Substantia nigra (tissue), 51 donors: ENCODE measurements at places on chromosomes 1 and 21.

GRCh38 chr1:167056529-167057231, 33.5 kb downstream of the GPA33 start:
- DNase-seq: no peak

- DNase-seq: no peak
These were observed 99.2 kb upstream of the B3GALT2 start for GRCh38 chr1:193285641-193286040.

DNA sequence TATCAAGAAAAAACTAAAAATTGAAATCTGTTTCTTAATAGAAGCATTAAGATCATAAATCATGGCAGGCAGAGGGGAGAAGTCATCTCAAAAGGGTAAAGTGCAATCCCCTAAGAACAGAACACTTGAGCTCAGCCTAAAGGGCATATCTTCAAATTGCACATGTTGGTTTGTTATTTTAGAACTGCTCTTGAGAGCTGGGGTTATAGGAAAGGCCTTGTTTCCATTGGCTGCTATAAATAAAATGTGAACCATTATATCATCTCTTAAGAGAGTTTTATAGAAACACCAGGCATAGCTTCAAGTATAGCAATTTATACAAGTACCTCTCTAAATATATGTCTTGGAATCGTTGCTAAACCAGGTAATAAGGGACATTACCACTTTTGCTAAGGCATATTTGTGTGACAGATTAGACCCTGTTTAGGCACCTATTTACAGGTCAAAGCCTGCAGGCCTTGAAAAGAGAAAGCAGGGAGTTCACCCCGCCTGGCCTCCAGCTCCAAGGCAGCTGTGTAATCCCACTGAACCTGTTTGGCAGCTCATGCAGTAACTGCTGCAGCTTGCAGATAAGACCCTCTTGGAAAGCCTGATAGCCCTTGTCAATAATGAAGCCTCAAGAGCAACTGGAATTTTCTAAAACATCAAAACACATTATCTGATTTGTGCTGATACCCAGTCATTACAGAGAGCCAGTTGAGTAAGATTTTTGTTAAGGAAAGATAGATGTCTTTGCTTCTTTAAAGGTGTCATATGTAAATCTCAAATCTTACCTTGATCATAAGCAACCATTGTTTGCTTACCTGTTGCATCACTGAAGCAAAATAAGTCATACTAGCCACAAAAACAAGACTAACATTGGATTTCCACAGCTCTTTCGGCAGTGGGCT, 24.2 kb upstream of the SYDE2 start:
- no peak for DNase-seq

GRCh38 chr1:45394342-45394741, 54.1 kb upstream of the MUTYH start:
- no peak for DNase-seq

GRCh38 chr21:34969423-34970166, 79.5 kb downstream of the RUNX1 start:
- DNase-seq: no peak

GRCh38 chr1:107541412-107541811, 400.6 kb downstream of the NTNG1 start:
- DNase-seq: no peak

DNA sequence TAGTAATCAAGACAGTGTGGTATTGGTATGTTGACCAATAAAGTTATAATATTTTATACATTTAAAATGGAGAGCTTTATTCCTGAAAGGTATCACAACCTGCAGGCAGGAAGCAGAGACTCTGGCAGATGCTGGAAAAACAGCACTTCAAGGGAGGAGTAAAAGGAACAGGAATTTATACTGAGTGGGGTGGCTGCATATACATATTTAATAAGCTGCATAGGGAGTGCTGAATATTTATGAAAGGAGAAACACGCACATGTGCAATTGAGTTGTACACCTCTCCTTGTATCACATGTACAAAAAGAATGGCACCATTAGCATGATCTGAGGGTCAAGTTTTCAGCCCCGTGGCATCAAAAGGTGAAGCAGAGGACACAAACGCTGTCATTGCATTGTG, 104.9 kb upstream of the PAXBP1 start:
- DNase-seq: no peak

GRCh38 chr21:43775795-43776430, at the start of gene CSTB:
TSS of gene CSTB (minus strand) at chr21:43776308. CDS start at chr21:43776269, 39 bp downstream.
- peak; percentile 87 for DNase-seq

DNA sequence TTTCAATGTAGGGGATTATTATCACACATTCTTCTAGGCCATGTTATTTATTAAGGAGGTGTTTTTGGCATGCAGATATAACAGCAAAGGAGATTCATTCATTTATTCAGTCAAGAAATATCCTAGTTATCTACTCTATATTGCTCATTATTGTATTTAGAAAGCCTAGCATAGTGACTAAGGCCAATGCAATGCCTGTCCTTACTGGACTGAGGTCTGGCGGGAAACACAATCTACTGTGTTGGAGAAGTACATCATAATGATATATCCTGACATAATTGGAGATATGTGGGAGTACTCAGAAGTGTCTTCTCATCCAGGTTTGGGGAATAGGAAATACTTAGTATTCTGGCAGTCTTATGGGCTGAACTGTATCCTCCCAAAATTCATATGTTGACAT, 421.5 kb upstream of the USP24 start:
- no peak for DNase-seq

DNA sequence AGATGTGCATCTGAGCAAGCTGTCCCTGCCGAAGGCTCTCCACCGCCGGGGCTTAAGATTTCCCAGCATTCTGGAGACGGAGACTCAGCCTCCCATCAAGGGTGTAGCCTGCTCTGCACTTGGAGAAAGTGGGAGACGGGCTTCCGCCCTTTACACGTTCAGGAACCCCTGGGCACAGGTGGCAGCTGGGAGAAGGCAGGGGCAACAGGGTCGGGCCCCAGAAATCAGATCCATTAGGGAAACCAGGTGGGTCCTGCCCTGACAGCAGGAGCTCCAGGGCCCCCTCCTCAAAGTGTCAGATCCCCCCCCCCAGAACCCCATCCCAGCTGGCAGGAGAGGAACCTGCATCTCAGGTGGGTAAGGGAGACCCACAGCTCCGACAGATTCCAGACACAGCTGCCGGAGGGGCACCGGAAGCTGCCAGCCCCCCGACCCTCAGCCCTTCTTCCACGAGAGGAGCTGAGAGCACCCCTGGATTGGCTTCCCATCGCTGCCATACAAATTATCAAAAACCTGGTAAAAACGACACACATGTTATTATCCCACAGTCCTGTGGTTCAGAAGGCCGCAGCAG, 236.6 kb downstream of the NPHP4 start:
- DNase-seq: no peak

GRCh38 chr1:164155347-164155746, 403.6 kb upstream of the PBX1 start:
- DNase-seq: no peak

- DNase-seq: no peak
These were observed 194.6 kb downstream of the NRIP1 start for GRCh38 chr21:14869984-14870852.

GRCh38 chr1:221063651-221064050, 184.4 kb downstream of the HLX start:
- DNase-seq: no peak

GRCh38 chr1:6259491-6260362, 1.2 kb downstream of the GPR153 start:
- no peak for DNase-seq

GRCh38 chr1:179038528-179039281, 13.0 kb downstream of the FAM20B start:
- DNase-seq: no peak

DNA sequence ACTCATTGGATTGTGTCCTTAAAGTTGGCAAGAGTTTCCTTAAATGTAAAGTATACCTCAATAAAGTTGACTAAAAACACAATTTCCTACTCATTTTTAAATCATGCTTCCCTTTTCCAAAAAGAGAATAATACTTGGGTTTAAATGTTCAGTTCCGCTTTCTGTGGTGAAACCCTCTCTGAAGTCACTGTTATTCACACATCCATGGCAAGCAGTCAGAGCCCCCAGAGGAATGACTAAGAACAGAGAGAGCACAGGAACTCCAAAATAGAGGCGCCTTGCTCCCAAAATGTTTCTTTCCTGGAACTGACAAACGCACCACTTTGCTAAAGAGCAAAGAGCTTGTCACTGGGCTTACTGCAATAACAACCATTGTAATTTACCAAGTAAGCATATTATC, 142.5 kb downstream of the TIAM1 start:
- no peak for DNase-seq

- DNase-seq: no peak
These were observed 569 bp upstream of the DAB1 start for GRCh38 chr1:57424231-57425027.

- no peak for DNase-seq
These were observed 41.5 kb downstream of the KIAA1614 start for GRCh38 chr1:180954005-180954800.

GRCh38 chr1:34188418-34188817, 11.7 kb downstream of the C1orf94 start:
- no peak for DNase-seq

- no peak for DNase-seq
These were observed 318.1 kb downstream of the KCNH1 start for GRCh38 chr1:210815641-210816550.

DNA sequence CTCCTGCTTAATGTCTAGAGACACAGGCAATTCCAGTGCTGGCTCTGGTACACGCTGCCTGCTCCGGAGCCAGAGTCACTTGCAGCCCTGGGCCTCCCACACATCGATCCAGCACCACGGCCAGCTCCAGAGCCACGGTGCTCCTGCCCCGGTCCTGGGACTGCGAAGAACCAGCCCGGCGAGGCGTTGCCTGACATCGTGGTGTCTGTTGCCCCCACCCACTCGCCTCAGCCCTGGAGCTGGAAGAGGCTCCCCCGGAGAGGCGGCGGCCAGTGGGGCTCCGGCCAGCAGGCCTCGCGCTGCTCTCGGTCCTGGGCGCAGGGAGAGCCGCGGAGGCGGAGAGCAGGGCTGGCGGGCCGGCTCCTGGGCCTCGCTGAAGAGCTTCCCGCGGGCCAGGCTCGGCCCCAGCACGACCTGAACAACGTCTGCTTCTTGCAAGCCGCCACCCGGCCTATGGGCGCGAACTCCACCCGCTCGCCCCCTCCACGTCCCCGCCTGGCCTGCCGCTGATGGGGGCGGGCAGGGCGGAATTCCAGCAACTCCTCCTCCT, 364.8 kb downstream of the CEP170 start:
- no peak for DNase-seq

- DNase-seq: no peak
These were observed 51.2 kb downstream of the RNF2 start for GRCh38 chr1:185096531-185096930.

- no peak for DNase-seq
These were observed 27.9 kb downstream of the SLC45A1 start for GRCh38 chr1:8345621-8346415.

DNA sequence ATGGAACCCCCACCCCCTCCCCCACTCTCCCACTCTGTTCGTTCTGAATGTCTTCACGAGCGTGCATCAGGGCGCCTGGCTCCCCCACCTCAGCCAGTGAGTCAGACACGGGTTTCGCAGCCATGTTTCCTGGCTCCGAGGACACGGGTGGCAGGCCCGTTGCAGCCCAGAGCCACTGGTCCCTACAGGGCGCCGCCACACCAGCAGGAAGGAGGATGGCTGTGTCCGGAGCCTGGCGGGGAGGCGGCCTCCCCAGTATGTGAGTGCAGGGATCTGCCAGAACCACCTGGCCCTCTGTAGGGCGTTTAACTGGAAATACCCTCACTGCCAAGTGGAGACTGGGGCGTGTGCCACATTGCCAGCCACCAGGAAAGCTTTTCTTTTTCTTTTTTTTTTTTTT, 18.5 kb downstream of the CSTB start:
- no peak for DNase-seq

GRCh38 chr1:56300836-56301235, 278.5 kb downstream of the PLPP3 start:
- DNase-seq: no peak

DNA sequence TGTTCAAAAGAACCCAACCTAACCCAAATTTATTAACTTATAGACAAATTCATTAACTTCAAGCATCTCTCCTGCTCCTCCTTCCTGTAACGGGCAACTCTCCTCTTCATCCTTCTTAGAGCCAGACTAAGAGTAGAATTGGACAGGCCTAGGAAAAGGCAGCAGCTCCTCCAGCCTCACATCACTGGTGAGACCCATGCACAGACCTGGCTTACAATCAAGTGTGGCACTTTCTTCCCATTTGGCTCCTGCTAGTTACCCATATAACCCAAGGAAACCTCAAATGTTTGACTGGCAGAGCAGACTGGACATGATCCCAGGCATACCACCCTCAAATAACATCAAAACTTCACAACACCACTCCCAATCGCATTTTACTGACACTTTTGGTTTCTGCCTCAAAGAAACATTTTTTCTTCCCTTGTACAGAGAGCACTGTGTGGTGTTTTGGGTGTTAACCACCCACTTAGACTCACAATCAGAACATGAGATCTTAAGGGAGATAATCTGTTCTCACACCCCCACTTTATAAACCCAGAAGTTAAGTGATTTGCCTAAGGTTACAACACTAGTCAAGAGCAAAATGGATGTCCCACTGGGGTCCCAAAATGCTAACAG, 101.4 kb downstream of the SIPA1L2 start:
- DNase-seq: no peak

GRCh38 chr1:65174585-65174984, 26.6 kb downstream of the AK4 start:
- DNase-seq: no peak

DNA sequence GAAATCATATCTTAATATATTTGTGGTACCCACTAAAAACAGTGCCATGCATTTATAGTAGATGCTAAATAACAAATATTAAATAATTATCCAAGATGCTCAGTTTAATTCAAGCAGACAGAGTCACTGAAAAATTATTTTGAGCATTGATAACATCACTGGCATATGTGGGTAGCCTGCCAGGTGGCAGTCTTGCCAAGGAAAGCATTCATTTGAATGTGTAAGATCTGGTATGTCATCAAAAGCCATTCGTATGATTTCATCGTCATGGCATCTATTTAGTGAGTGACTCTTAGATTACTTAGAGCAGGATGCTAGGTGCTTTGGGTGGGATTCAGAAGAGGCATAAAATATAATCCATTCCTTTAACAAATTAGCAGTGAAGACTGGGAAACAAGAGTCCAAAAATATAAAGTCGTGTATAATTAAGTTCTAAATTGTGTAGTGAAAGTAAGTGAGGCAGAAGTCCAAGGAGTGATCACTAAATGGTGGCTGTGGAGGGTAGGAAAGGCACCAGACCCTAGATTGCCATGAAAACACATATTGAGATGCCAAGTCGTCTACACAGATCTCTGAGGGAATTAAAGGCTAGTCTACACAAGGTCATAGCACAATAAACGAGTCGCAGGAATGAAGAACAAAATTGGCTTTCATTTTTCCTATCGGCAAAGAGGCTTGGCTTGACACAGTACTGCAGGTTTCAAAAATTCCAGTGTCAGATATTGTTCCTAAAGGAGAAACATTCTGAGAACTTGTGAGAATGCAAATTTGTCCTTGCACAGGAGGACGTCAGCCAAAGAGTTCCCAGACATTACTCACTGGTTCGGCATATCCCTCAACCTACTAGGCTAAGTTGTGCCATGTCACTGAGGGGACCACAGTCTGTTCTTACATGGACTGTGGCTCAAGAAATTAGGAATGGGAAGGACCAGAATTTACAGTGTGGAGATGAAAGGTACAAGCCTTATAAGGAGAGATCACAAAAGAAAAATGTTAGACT, 130.8 kb downstream of the LYPLAL1 start:
- peak; percentile 10 for DNase-seq

- DNase-seq: no peak
These were observed 23.6 kb downstream of the RUNX1 start for GRCh38 chr21:35025206-35026152.
